ENCODE measurements at places on chromosomes 16 and 17.

GRCh38 chr16:75322740-75323139, 71.3 kb upstream of the BCAR1 start:
- no peak for DNase-seq

DNA sequence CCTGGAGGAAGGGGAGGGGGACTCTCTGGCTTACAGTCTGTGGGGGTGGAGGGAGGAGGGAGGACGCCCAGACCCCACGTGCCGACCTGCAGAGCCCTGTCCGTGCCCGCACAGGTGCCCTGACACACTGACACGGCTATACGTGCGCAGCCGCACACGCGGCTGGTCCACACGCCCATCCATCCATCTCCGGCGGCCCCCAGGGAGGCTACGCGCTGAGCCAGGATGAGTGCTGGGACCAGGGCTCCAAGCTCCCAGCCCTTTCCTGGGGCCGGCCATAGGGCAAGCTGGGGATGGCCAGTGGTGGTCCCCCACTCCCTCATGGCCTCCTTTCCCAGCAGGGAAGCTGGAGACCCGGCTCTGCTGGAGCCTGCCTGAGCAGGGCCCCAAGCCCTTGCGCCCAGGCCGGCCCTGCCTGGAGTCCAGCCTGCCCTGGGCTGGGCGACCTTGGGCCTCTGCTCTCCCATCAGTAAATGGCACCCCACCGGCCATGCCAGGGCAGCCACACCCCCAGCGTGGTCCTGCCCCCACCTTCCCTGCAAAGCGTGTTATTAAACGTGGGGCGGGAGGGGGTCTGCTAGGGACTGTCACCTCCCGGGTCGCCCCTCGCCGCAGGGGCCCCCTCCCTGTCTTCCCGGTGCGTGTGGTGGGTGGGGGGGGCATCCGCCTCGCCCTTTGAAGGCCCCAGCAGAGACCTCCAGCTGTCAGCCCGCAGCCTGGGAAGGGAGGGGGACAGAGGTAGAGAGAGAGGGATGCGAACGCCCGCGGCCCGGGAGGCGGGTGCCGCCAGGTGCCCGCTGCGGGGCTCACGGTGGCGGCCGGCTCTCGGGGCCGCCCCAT, 863 bp downstream of the CASKIN1 start:
- DNase-seq = no peak

DNA sequence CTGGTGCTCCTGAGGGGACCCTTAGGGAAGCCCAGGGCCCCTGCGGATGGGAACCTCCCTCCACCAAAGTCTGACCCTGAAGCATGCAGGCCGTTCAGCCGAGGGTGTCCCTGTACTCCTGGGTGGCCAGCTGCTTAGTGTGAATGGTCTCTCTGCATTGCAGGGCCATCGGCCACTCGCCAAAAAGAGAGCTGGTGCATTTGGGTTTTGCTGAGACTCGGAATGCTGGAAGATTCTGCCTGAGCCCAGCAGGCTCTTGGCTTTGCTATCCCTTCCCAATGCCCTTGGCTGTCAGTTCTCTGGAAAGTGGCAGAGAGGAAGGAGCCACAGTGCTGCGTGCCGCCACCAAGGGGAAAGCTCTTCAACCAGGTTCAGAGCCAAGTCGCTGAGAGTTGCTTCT, 2.8 kb downstream of the MEOX1 start:
- no peak for DNase-seq

DNA sequence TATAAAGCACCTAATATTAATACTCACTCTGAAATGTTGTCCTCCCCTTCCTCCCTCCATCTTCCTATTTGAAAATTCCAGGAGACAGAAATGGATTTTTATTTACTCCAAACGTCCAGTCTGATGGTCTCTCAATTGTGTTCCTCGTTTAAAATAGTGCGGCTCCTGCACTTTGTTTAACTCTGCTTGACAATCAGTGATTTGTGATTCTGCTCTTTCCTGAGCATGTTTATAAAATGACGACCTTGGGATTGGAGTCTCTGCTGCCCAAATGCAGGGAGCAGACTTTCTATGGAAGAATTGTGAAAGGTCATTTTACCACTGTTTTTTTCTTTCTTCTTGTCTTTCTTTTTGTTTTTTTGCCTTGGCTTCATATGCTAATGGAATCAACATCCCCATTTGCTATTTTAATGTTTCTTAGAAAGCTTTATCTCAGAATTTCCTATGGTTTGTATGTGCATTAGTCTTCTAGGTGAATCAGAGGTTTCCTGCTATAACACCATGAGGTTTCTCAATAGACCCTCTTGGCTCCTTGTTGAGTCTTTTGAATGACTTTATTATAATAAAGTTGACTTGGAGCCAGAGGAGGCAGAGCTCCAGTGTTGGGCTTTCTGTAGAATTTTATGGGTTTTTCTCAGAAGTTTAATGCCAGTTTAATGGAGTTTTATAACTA, 376.5 kb downstream of the CDH11 start:
- no peak for DNase-seq

DNA sequence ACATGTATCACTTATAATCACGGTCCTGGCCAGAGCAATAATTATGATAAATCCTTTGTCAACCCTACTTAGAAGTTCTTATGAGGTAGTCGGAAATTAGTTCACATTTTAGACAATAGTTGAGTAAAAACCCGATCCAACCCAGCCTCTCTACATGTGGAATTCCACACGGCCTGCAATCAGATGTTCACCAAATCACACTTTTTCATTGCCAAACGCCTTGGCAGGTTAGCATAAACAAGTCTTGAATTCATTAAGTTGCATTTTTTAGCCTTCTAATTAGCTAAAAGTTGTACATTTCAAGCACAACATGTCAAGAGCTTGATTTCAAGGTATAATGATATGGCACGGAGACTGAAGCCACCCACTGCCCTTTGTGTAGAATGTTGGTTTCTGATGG, 65.3 kb downstream of the FOXL1 start:
- DNase-seq = no peak

GRCh38 chr17:15255713-15256454, 9.2 kb downstream of the PMP22 start:
- DNase-seq = no peak

- no peak for DNase-seq
Measured at GRCh38 chr16:65655802-65656201, 533.9 kb upstream of the CDH11 start.

DNA sequence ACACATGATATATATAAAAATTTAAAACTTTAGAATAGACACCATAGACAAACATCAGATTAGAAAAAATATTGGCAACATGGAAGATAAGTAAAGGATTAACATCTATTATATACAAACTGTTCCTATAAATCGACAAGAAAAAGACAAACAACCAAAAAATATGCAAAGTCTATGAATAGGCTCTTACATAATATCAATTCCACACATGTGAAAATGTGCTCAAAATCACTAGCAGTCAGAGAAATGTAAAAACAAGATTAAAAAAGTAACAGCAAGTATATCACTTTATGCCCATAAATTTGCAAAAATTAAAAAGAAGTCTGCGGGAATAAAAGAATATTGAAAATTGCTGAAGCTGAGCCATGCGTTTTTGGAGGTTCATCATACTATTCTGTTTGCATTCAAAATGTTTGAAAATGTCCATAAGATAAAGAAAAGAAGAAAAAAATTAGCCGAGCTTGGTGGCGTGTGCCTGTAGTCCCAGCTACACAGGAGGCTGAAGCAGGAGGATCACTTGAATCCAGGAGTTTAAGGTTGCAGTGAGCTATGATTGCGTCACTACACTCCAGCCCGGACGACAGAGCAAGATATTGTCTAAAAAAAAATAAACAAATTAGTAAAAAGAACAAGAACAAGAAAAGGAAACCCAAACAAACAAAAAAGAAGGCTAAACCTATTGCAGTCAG, 11.2 kb upstream of the ERN2 start:
- no peak for DNase-seq

- no peak for DNase-seq
Measured at GRCh38 chr17:73255671-73256181, 6.0 kb downstream of the CPSF4L start.

DNA sequence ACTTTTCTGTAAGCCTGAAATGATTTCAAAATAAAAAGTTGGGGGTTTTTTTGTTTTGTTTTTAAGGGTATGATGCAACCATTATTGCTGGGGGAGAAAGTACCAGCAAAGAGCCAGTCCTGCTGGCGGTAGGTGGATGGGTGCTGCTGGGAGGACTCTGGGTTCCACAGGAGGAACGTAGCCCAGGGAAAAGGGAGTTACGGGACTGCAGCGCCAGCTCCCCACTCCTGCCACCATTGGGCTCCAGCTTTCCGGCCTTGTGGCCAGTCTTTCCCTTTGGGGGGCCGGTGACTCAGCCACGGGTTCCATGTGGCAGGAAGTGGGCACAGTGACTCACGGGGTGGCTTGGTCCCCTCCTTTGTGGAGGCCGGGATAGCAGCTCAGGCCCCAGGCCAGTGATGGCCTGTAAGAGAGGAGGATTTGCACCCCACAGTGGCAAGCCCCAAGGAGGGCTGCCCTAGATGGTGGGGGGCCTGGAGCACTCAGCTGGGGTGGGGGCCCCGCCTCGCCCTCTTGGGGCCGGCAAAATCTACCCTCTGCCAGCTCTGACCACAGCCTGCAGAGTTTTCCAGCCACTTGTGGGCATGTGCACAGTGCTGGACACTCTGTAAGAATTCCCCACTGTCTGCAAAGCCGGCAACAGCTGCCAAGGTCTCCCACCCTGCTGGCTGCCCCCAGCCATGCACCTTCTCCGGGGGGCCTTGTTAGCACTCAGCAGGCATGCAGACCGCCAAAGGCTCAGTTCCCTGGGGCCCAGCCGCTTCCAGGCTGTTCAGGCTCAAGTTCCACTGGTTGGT, 30.4 kb downstream of the SOCS3 start:
- no peak for DNase-seq

- no peak for DNase-seq
Measured at GRCh38 chr16:31487720-31488467, 5.0 kb downstream of the SLC5A2 start.

GRCh38 chr17:78412403-78412802, 34.0 kb downstream of the PGS1 start:
- DNase-seq = no peak

DNA sequence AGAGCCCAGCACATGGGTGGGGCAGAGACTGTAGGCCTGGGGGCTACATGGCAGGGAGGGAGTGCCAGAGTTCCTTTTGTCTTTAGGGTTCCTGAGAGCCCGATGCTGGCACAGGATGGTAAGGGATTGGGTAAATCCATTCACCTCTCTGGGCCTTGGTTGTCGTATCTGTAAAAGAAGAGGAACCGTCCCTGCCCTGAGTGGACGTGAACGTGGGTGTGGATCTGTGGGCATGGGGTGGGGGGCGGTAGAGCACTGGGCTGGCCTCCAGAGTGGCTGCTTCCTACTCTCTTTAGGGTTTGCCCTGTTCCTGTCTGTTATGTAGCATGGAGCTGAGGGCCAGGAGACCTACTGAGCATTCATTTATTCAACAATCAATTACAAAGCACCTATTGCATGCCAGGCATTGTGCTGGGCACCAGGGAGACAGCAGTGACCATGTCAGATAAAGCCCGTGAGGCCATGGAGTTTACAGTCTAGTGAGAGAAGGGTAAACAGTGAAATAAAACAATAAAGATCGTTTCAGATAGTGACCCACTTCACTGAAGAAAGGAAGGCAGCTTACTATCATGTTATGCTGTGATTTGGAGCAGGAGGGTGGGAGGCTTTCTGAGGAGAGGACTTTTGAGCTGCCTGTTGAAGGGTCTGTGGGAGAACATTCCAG, 13.1 kb upstream of the TCAP start:
- no peak for DNase-seq

DNA sequence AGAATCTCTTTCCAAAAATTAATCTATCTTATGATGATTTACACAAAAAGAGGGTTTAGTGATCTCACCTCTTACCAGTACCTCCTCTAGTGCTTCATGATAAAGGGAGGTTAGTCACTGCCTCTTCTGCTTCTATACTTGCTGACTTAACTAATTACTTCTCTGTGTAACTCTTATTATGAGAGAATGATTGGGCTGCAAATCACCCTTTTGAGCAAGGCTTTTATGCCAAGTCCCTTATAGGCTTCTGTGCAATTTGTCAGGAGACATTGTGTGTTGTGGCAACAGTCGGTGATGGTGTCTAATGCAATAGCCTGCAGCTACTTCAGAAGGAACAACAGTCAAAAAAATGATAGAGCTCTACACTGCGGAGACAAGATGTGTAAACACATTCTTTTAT, 1568.1 kb upstream of the GOT2 start:
- DNase-seq = no peak

DNA sequence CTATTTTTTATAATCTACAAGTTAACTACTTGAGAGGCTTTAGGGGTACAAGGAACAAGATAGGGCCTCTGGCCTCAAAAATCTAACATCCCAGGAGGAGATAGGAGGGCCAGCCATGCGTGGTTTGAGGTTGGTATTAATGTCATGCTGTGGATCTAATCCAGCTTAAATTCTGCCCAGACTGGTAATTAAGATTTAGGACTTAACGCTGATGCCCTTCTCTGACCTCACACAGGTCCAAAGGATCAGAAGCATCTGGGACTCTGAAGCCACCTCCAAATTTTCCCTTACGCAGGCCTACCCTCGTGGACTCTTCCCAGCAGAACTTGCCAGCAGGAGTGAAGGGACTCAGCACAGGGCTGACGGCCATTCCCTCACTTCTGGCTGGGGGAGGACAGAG, 15.1 kb downstream of the SLC6A4 start:
- DNase-seq = no peak

DNA sequence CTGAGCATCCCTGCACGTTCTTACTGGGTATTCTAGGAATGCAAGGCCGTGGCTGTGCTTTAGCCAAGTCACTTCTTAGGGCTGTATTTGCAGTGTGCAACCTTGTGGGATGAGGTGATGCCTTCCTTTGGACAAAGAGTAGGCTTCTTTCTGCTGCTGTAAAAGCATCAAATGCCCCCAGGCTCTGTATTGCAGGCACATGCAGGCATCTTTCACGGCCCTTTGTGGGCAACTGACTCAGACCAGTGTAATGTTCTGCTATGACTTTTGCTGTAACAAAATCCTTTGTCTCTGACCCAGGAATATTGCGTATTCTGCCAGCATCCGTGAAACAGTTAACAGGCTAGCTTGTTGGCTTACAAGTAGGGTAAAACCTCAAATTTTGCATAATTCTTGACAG, 30.9 kb upstream of the GCSH start:
- DNase-seq = no peak

- no peak for DNase-seq
Measured at GRCh38 chr17:57331423-57331822, 75.1 kb downstream of the MSI2 start.

GRCh38 chr16:66278604-66279262, 87.8 kb upstream of the CDH5 start:
- no peak for DNase-seq

DNA sequence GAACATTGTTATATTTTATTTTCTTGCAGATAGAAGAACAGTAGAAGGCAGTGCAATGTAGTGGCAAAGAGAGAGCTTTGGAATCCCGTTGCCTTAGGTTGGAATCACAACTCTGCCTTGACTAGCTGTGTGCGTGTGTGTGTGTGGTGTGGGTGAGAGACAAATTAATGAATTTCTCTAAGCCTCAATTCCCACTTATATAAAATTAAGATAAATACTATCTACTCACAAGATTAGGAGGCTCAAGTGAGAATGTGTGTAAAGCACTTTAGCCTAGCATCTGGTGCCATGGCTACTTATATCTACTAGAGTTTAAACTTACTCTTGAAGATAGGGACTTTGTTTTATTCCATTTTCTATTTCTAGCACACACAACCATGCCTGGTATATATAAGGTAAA, 12.8 kb downstream of the CPD start:
- DNase-seq = no peak

- no peak for DNase-seq
Measured at GRCh38 chr16:3179651-3180050, 8.4 kb upstream of the OR1F1 start.
